Activated CD4-positive, alpha-beta T cell treated with anti-CD3 and anti-CD28 coated beads, Interleukin-2, Interleukin-4, amounts not matched to agents 100 ng/mL and 50 ng/mL, durations not matched to agents 16 hours and 8 hours (primary cell): ENCODE measurements at places on chromosomes 2 and 18.

DNA sequence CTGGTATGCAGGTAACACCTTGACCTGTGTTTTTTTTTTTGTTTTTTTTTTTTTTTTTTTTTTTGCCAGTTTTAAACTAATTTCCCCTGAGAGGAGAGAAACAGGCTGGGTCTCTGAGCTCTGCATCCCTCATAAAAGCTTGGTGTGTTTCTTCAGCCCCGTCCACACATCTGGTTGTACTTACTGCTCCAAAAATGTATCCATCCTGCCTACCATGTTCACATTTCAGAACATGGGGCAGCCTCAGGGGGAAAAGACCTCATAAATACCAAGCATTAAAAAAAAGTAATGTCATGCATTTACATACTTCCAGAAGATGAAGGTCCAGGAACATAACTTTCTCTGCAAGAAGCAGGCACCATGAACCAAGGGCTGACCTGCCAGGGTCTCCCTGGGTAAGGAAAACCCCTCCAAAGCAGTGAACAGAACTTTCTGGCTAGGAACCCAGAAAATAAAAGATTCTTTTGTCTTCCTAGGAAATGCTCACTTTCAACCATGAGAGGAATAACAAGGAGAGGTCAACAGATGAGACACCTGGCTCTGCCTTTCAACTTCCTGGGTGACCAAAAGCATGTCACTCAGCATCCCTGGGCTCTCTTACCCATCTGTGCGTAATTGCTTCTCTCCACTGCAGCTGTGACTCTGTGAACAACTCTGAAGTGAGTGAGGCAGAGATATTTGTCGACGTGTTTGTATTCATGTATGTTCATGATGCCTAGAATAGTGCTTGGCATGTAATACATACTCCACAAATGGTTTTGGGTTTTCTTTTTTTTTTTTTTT is 118.6 kb downstream of the MCFD2 start:
- DNase-seq, result no peak

GRCh38 chr2:152189622-152190495 is 14.3 kb upstream of the STAM2 start:
- peak; percentile 44 for DNase-seq

- DNase-seq, result no peak
Observed at GRCh38 chr2:198012025-198012424, 207.6 kb downstream of the PLCL1 start.

- DNase-seq, result no peak
Observed at GRCh38 chr18:66993492-66993891, 389.6 kb upstream of the CDH19 start.

DNA sequence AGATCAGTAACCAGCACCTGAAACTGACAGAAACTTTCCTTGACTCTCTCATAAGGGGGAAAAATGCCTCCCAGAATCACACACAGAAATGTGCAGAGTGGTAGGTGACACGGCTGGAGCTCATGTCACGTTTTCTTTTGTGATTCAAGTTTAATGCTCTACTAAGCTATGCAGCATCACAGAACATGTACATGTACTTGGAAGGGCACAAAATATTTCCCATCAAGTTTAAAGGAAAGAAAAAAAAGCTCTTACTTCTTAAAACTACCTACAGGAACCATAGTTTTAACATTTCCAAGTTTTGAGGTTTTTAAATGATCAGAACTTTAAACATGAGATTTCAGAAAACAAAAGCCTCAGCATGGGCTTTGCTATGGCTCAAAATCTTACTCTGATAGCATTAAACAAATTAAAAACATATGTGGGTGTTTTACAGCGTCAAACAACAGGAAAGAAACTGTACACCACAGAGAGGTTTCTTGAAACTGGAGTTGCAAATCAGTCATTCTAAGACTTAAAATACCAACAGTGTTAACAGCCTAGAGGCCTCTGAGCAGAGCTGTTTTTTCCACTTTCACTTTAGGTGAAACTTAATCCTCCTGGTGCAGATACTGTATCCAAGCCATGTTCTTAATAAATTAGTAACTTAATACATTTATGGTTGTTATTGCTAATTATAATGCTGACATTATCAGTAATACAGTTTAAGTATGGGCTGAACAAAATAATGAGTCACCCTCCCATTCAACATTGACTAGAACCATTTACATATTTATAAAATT is 30.1 kb downstream of the MBP start:
- DNase-seq, result peak; percentile 87

- no peak for DNase-seq
Observed at GRCh38 chr2:122322815-122323214, 567.4 kb downstream of the TSN start.

- DNase-seq, result peak; percentile 55
Observed at GRCh38 chr2:106094131-106094841, 99.8 kb downstream of the UXS1 start.

- DNase-seq, result no peak
Observed at GRCh38 chr18:10591896-10592295, 66.1 kb downstream of the NAPG start.

- DNase-seq, result no peak
Observed at GRCh38 chr2:88838165-88838635, 146.7 kb downstream of the RPIA start.

GRCh38 chr2:12304564-12305171 is 412.1 kb upstream of the TRIB2 start:
- DNase-seq, result no peak

DNA sequence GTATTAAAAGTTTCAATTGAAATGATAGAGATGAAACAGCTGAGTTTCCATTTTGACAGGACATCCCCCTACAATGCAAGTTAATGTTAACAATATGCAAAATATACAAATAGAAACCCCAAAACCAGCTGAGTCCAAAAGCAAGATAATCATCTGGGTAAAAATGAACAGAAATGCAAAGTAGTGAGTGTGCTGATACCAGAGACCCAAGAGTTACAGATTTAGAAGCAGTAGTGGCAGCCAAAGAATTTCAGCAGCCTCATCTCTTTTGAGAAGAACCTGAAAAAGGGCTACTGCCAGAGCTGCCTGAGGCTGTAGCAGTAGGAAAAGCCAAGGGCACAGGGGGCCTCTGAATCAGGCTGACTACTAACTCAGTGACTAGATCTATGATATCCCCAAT is 82.6 kb downstream of the THADA start:
- DNase-seq, result no peak

GRCh38 chr2:12960671-12961070 is 243.9 kb downstream of the TRIB2 start:
- no peak for DNase-seq
